Activated T-helper 1 cell treated with anti-CD3 and anti-CD28 coated beads, Interleukin-12 subunit alpha, Interleukin-12 subunit beta, Interleukin-2, Interleukin-4 antibody, amounts not matched to agents 30 ng/mL and 10 ng/mL and 1 ng/mL, durations not matched to agents 14 hours and 24 hours and 36 hours (primary cell): ENCODE measurements at places on chromosomes 3 and 15. TPM values are rescaled to one million over a fixed set of nuclear protein-coding genes. Genes with fewer than 3 reads are reported as not detected.

Gene SCN11A
- 0.05 TPM in 1 of 2 replicates, not detected in the other for total RNA-seq

Gene GNAI2
- 237 and 238 TPM in 2 replicates for total RNA-seq

Gene GHRL
- 1.8 and 2.4 TPM in 2 replicates for total RNA-seq

Gene MESP2
- total RNA-seq = 0.10 TPM in 1 of 2 replicates, not detected in the other

Gene GOLGA8Q
- 1.1 and 2.0 TPM in 2 replicates for total RNA-seq

Gene SEMA3G
- total RNA-seq = 0.13 TPM in 1 of 2 replicates, not detected in the other

Gene SLC28A1
- not detected in 2 replicates for total RNA-seq

Gene PARP16
- total RNA-seq = 12.4 and 14.0 TPM in 2 replicates

Gene ZNF662
- 0.23 and 0.47 TPM in 2 replicates for total RNA-seq

Gene NME9
- total RNA-seq = not detected in 2 replicates

Gene AHSG
- total RNA-seq = 0.16 TPM in 1 of 2 replicates, not detected in the other

Gene NLGN1
- total RNA-seq = not detected in 2 replicates

Gene FGD5
- not detected in 2 replicates for total RNA-seq

Gene CAND2
- total RNA-seq = 0.29 TPM in 2 replicates

Gene LHFPL4
- total RNA-seq = not detected in 2 replicates

Gene TMEM108
- not detected in 2 replicates for total RNA-seq

Gene CKMT1B
- 0.44 and 0.86 TPM in 2 replicates for total RNA-seq

Gene SERPINI2
- total RNA-seq = not detected in 2 replicates

Gene NPTN
- 91.1 and 91.2 TPM in 2 replicates for total RNA-seq

Gene PAQR5
- total RNA-seq = 0.12 TPM in 1 of 2 replicates, not detected in the other

Gene GOLGA8J
- total RNA-seq = 0.23 TPM in 1 of 2 replicates, not detected in the other

Gene CYP8B1
- total RNA-seq = not detected in 2 replicates

Gene GPR27
- 0.70 and 1.3 TPM in 2 replicates for total RNA-seq

Gene TMC3
- total RNA-seq = not detected in 2 replicates

Gene CDV3
- 289 TPM in 2 replicates for total RNA-seq

Gene GOLGA8K
- 0.32 and 0.52 TPM in 2 replicates for total RNA-seq

Gene SSUH2
- total RNA-seq = not detected in 2 replicates

Gene RETNLB
- not detected in 2 replicates for total RNA-seq

Gene GATA2
- 0.18 and 0.22 TPM in 2 replicates for total RNA-seq

Gene INKA1
- 1.3 and 2.7 TPM in 2 replicates for total RNA-seq

Gene BMF
- 10.1 and 16.5 TPM in 2 replicates for total RNA-seq

Gene MAP4
- 119 and 120 TPM in 2 replicates for total RNA-seq

Gene RABL3
- total RNA-seq = 24.3 and 25.6 TPM in 2 replicates

Gene FETUB
- not detected in 2 replicates for total RNA-seq

Gene CPA3
- not detected in 2 replicates for total RNA-seq

Gene VPS8
- 37.8 and 40.3 TPM in 2 replicates for total RNA-seq

Gene MYO5C
- total RNA-seq = 0.29 and 0.54 TPM in 2 replicates

Gene DPPA2
- not detected in 2 replicates for total RNA-seq

Gene A4GNT
- not detected in 2 replicates for total RNA-seq

Gene CIP2A
- 49.7 and 54.0 TPM in 2 replicates for total RNA-seq

Gene KNL1
- 21.6 and 22.4 TPM in 2 replicates for total RNA-seq

Gene C3orf20
- 0.26 and 0.32 TPM in 2 replicates for total RNA-seq

Gene CFAP91
- total RNA-seq = 0.24 TPM in 1 of 2 replicates, not detected in the other

Gene CEP152
- 27.3 and 28.0 TPM in 2 replicates for total RNA-seq

Gene ZDHHC19
- total RNA-seq = 0.36 TPM in 1 of 2 replicates, not detected in the other

Gene WDR72
- total RNA-seq = not detected in 2 replicates

Gene TNFAIP8L3
- total RNA-seq = 0.20 and 0.49 TPM in 2 replicates

Gene FSIP1
- total RNA-seq = 0.26 and 0.34 TPM in 2 replicates

Gene RASGRF1
- 0.10 TPM in 1 of 2 replicates, not detected in the other for total RNA-seq

Gene PP2D1
- total RNA-seq = not detected in 2 replicates

Gene SOX2
- total RNA-seq = 0.07 and 0.10 TPM in 2 replicates

Gene PLD1
- 0.15 and 0.29 TPM in 2 replicates for total RNA-seq

Gene PATL2
- total RNA-seq = 11.1 and 11.5 TPM in 2 replicates

Gene C2CD4A
- 0.13 and 0.17 TPM in 2 replicates for total RNA-seq

Gene SNX22
- 0.99 and 1.1 TPM in 2 replicates for total RNA-seq

Gene ARL8B
- total RNA-seq = 43.4 and 51.0 TPM in 2 replicates
